ENCODE measurements at places on chromosomes 7 and 10.

GRCh38 chr7:92025260-92025659, 84.6 kb downstream of the AKAP9 start:
- no peak for DNase-seq

- DNase-seq: peak; percentile 6
Measured at GRCh38 chr10:42475168-42476098, 162.9 kb downstream of the ZNF33B start.

DNA sequence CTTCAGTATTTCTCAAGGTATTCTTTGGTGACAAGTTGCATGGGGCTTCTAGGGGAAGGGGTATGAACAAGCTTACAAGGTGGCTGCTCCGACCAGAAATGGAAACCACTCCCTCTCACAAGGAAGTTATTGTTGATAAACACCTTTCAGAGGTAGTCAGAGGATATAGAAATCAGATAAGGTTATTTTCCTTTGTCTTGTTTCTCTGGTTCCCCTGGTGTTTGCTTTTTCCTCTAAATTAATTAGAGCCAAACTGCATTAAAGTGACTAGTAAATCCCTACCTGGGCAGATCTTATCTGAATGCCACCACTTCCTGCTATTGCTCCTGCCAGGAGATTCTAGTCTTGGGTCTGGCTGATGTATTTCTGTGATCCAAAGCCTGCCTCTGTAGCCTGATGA, 725.4 kb downstream of the INHBA start:
- no peak for DNase-seq

- no peak for DNase-seq
Measured at GRCh38 chr7:41445432-41445831, 257.5 kb downstream of the INHBA start.

DNA sequence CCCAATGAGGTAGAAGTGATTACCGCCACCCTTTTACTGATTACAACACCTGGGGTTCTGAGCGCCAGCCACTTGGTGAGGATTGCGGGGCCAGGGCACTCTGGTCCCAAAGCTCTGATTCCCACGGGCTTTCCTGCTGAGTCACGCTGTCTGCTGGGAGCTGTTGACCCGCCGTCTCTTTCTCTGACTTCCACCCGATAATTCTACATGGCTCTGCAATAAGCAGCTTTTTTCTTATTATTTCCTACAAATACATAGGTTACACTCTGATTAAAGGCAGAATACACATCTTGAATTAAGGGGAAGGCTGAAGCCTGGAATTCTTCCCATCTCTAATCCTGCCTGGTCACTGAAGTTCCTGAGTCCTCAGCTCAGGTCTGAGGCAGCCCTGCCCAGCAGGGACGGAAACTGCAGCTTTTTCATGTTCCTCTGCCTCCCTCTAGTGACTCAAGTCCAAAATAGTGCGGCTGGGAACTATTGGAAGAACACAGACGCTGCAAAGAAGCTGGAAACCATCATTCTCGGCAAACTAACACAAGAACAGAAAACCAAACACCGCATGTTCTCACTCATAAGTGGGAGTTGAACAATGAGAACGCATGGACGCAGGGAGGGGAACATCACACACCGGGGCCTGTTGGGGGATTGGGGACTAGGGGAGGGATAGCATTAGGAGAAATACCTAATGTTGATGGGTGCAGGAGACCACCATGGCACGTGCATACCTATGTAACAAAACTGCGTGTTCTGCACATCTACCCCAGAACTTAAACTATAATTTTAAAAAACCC, 178.3 kb downstream of the PRKCQ start:
- DNase-seq: peak; percentile 83

DNA sequence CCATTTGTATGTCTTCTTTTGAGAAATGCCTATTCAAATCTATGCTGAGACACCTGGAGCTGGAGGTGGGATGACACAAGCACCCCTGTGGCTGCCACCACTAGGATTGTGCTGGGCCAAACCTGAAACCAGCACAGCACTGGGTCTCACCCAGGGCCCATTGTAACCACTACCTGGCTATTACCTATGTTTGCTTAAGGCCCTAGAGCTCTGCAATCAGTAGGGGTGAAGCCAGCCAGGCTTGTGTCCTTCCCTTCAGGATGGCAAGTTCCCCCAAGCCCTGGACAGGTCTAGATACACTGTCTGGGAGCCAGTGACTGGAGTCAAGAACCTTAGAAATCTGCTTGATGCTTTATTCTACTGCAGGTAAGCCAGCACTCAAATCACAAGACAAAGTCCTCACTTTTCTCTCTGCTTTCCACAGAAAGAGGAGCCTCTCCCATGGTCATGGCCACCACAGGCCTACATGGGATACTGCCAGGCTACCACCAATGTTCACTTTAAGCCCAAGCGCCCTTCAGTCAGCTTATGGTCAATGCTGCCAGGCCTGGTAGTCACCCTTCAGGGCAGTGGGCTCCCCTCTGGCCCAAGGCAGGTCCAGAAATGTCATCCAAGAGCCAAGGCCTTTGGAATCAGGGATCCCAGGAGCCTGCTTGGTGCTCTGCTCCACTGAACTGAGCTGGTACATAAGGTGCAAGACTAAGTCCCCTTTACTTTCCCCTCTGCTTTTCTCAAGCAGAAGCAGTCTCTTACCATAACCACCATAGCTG, 105.3 kb downstream of the BMS1 start:
- DNase-seq: no peak

DNA sequence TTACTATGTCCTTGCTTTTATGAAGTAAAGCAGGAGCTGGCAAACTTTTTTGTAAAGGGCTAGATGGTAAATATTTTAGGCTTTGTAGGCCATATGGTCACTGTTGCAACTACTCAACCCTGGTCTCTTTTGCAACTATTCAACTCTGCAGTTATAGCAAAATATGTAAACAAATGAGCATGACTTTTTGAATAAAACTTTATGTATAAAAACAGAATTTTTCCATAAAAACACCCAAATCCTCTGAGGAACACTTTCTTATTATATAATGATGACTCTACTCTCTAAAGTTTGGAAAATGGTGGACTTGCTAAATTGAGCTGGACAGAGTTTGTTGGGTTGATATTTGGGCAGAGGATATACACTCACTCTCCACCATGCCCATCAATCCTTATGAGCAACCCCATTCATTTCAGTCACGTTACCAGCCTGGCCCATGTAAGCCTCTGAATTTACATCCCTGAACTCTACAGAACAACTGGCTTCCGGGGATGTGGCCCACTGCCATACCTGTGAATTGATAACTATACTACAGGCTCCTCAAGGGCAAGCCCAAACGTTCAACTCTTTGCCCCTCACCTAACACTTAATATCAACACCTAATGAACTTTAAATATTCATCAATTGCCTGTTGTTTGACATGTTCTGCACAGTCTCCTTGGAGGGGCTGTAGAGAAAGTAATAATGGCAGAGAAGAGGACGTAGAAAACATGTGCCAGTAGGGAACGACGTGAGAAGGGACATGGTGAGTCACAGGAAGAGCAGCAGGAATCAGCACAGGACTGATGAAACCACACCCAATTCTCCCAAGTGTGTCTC, 37.6 kb downstream of the SGMS1 start:
- DNase-seq: no peak

DNA sequence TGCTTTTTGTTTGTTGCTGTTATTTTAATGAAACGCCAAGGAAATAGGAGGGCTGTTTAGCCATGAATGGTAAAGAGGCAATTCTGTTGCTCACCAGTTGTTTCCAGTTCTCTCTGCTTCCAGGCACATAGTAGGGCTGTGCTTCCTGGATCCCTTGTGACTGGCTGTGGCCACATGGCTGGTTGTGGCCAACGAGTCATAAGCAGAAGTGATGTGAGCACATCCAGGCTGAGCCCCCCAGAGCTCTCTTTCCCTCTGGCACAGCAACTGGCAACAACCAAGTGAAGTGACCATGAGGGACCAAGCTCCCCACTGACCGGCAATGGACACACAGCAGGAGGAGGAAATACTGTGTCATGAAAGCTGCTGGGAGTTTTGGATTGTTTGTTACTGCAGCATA, 10.3 kb downstream of the GRID1 start:
- DNase-seq: no peak

GRCh38 chr10:61142987-61143386, 199.0 kb upstream of the RHOBTB1 start:
- no peak for DNase-seq

- no peak for DNase-seq
Measured at GRCh38 chr10:71527135-71527534, 130.4 kb downstream of the CDH23 start.

DNA sequence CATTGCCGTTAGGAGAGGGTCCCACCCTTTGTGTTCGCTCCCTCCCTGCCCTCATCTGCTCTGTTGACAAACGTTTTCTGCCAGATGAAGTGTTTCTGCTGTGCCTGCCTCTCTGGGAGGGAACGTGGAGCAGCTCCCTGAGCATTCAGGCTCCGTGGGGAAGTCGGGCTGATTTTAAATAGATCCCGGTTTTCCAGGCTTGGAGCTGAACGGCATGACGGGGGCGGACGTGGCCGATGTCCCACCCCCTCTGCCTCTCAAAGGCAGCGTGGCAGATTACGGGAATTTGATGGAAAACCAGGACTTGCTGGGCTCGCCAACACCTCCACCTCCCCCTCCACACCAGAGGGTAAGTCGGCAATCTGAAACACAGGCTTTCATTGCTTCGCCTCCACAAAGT, 101.9 kb upstream of the NPS start:
- no peak for DNase-seq

GRCh38 chr10:122637376-122637775, 62.3 kb downstream of the C10orf120 start:
- DNase-seq: no peak

DNA sequence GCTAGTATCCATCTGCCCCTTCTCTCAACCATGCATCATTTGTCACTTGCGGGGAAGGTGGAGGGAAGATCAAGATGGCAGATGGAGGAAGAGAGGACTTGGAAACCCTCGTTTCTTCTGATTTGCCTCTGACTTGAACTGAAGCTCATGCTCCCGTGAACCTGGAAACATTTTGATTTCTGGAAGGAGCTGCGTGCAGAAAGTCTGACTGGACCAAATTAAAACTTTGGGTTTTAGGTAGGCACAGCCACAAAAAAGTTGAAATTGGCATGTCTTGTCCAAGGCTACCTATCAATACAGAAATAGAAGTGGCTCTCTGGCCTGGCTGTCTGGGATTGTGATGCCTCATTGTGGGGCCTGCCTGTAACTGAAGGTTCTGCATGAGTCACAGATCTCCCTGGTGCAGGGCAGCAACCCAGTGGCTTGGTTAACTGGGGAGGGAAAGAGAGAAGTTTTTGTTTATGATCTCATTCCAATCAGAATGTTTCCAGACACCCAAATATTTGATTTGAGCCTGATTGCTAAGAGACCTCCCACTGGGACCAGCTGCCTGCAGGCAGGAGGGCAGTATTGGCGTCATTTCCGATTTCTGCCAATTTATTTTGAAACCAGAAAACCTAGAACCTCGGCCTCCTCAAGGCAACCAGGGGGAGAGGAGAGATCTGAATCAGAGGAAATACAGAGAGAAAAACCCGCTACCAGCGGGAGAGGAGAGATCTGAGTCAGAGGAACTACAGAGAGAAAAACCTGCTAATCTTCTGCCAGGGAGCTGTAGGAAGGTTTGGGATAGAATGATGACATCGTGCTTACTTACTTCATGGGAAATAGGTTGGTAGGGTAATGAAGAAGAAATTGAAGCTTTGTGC, 363.6 kb downstream of the ANKRD30A start:
- DNase-seq: peak; percentile 1

DNA sequence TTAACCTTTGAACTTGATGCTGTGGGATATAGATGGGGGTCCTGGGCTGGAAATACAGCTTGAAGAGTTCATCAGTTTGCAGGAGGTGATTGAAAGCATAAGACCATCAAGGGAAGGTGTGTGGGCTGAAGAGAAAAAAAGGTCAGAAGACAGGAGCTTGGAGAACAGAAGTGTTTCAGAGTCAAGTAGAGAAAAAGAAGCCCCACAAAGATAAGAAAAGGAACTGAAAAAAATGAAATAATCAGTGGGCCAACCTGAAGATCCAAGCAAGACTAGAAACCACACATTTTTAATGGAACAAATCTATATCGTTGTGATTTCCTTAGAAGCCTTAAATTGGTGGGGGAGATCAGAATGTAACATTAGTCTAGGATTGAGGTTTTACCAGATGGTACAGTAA, 22.5 kb downstream of the ZEB1 start:
- no peak for DNase-seq

DNA sequence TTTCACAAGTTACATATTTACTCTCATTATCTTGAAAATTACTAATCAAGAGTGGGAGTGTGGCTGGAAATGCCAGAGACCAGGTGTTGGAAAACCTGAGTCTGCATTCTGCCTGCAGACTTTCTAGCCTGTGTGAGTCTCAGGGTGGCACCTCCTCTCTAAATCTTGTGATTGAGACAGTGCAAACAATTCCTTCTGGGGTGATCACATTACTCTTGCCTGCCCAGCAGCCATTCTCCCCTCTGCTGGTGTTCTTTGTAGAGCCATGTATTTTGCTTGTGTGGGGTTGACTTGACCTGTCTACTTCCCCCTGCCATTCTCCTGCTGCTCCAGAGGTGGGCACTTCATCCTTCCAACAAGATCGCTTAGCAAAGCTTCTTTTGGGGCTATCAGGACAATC, 101.1 kb downstream of the RAPGEF5 start:
- no peak for DNase-seq

Data from HepG2 (cell line).